ENCODE measurements at places on chromosomes 6 and 20.

DNA sequence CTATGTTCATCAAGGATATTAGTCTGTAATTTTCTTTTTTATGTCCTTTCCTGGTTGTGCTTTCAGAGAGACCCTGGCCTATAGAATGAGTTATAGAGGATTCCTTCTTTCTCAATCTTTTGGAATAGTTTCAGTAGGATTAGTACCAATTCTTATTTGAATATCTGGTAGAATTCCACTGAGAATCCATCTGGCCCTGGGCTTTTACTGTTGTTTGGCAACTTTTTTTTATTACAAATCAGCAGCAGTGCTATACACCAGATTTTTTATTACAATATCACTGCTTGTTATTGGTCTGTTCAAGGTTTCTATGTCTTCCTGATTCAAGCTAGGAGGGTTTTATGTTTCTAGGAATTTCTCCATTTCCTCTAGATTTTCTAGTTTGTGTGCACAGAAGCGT is 50.0 kb upstream of the NRSN1 start:
- no peak for DNase-seq

DNA sequence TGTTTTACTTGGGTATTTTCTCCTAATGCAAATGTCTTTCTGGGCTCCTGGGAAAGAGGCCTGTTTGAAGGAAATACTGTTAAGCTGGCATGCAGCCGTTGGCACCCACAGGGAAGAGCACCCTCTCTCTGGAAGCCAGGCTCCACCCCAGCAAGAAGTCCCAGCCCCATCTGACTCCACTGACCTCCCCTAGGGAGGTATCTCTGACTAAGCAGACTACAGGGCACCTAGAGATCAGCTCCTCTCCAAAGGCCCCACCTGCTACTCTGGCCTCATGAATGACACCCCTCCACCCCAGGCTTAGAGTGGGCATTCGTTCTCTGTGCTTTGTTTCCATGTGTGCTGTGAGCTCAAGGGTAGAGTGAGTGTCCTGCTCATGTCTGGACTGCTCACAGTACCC is 6.4 kb upstream of the MDGA1 start:
- no peak for DNase-seq

- DNase-seq, result no peak
Observed at GRCh38 chr20:38001981-38002380, 31.3 kb downstream of the TTI1 start.

GRCh38 chr6:136274062-136274461 is 15.6 kb downstream of the BCLAF1 start:
- no peak for DNase-seq

DNA sequence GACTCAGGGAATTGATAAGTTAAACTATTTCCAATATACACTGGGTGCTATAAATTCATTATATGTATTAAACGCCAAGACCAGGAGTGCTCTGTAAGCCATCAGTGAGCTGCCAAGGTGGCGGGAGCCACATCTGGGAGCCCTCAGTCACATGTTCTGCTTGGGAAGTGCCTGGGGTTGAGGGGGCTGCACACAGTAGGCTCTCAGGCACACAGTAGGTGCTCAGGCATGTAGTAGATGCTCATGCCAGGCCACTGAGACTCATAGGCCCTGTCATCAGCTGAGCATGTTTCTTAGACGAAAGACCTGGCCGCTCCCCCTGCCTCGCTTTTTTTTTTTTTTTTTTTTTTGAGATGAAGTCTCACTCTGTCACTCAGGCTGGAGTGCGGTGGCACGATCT is 83.3 kb upstream of the BHLHE23 start:
- DNase-seq, result no peak

GRCh38 chr6:157559201-157559756 is 178.3 kb downstream of the ZDHHC14 start:
- no peak for DNase-seq

DNA sequence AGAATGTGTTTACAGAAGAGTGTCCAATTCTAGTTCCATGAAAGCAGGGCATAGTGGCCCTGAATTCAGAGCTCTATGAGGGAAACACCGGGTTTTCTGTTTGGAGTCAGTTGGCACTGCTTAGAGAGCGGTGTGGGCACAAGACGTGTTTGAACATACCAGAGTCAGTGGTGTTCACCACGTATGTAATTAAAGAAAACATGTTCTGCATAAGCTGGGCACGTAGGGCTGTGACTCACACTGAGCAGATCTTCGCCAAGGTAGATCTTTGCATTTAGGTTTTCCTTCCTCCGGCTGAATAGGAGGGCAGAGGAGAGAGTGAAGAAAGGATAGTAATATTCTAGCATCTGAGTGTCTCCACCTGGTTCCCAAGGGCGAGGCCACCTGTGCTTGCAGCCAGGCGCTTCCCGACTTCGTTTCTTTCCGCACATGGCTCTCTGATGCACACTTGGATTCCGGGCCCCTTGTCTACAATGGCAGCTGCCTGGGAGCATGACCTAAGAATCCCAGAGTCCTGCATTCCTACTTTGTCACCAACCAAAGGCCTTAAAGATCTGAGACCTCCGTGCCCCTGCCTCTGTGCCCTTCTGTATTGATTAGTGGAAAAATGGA is 136.2 kb downstream of the ERMARD start:
- DNase-seq, result no peak

DNA sequence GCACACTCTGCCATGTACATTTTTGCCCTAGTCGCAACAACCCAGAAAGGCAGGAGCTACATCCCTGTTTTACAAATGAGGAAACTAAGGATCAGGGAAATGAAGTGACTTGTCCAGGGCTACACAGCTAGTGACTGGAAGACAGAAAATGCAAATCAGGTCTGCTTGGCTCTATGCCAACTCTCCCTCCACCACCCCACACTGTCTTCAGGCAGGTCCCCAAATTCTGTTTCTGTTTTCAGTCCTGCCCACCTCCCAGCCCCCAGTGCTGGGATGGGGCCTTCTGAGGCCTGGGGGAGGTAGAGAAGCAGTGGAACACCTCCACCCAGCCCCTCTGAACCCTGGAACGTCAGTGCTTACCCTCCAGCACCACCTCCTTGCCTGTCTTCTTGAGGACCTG is 5.1 kb downstream of the SNTA1 start:
- no peak for DNase-seq

- DNase-seq, result no peak
Observed at GRCh38 chr6:88704980-88705379, 258.4 kb downstream of the RNGTT start.

DNA sequence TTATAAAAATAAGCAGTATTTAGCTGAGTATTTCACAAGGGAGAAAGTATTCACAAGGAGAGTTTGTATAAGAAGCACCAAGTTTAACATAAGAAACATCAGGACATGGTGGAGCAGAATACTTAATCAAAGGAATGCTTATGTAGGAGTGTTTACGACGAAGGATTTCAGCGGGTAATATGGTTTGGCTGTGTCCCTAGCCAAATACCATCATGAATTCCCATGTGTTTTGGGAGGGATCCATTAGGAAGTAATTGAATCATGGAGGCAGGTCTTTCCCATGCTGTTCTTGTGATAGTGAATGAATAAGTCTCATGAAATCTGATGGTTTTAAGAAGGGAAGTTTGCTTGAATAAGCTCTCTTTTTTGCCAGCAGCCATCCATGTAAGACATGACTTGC is 1099.1 kb upstream of the ADGRB3 start:
- DNase-seq, result no peak

DNA sequence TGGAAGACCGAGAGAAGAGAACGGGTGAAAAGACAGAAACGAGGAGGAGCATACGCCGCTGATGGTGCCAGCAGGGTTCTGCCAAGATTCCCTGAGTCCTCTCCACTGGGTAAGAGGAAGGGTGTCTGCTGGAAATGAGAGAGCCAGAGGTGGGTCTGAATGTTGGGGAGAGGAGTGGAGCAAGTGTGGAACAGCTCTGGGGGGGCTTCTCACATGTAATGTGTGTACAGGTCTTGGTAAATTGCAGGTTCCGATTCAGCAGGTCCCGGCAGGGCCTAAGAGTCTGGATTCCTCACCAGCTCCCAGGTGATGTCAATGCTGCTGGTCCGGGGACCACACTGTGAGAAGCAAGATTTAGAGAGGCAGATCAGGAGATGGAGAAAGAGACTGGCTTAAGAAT is 1.5 kb upstream of the EBF4 start:
- DNase-seq, result no peak
